ENCODE measurements at places on chromosomes 11 and 22.

DNA sequence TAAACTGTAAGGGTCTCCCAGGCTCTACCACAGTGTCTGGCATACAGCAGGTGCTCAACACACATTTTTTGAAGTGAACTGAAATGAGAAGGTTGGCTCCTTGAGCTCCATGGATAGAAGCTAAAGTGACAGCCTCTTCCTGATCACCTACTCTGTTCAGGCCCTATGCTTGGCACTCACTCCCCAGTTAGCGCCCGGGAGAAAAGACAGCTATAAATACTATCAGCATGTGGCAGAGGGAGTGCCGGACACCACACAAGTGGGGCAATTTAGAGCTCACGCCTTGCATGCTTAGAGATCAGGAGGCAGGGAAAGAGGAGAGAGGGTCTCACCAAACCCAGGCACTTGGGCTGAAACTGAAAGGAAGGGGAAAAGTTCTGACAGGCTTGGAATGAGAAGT, 195.5 kb downstream of the BUD13 start:
- no peak for DNase-seq

- no peak for DNase-seq
Measured at GRCh38 chr11:116721988-116722387, 50.8 kb downstream of the BUD13 start.

DNA sequence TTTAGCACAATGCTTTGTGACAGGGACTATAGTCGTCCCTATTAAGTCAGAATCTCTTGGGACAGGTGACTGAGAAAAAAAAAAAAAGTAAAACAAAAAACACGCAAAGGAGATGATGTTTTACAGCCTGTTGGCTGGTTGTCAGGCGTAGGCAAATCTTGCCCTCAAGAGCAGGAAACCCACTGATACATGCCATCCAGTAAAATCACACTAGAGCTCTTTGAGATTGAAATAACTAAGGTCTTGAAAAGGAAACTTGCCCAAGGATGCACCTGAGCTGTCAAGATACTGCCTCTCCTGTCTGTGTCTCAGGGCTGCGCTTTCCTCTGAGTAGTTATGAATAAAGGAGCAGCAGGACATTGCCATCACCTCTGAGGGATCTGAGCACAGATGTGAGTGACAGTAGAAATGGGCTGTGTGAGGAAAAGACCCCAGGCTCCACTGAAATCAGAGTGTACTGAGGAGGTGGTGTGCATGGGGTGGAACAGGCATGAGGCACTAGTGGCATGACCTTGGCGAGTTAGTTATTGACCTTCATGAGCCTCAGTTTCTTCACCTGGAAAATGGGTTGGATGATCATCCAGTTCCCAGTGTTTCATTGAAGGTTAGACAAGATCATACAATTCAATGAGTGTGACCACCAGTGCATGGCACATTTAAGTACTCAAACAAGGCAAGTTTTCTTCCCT, 23.3 kb downstream of the MICAL2 start:
- DNase-seq = no peak

DNA sequence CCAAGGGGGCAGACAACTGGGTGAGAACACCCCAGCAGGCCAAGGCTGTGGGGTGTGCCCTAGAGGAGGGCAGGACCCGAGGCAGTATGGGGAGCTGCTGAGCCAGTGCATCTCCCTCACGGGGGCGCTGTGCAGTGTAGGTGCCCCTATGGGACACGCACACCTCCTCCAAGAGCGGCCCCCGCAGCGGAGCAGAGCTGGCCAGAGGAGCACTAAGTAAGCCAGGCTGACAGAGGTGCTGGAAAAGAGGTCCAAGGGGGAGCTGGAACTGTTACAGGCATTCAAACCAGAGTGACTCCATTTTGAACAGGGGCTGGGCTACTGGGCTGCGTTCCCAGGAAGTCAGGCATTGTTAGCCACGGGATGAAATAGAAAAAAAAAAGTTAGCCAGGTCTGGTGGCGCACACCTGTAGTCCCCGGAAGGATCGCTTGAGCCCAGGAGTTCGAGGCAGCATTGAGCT, 41.8 kb downstream of the TST start:
- peak; percentile 89 for DNase-seq

- DNase-seq = no peak
Measured at GRCh38 chr11:112579282-112579681, 318.6 kb upstream of the PLET1 start.

GRCh38 chr11:66956689-66957290, 1.4 kb downstream of the PC start:
- DNase-seq = peak; percentile 23

DNA sequence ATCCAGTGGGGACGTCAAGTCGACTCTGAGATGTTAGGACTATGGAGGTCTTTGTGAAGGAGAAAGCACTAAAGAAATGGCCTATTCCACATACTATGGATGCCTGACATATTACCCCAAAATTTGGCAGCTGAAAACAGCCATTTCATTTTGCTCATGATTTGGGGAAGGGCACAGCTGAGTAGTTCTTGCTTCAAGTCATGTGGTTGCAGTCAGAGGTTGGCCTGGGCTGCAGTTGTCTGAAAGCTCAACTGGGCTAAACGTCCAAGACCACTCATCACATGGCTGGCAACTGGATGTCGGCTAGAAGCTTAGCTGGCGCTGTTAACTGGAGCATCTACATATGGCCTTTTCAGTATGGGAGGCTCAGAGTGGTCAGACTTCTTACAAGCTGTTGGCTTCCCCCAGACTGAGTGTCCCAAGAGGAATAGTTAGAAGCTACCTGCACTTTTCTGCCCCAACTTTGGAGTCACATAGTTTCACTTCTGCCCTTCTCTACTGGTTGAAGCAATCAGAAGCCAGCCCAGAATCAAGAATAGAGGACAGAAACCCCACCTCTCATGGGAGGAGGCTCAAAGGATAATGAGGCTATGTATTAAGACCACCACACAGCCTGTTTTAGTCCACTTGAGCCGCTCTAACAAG, 14.1 kb downstream of the SLC35C1 start:
- no peak for DNase-seq

Measured in activated CD4-positive, alpha-beta memory T cell treated with anti-CD3 and anti-CD28 coated beads for 36 hours (primary cell).